ENCODE measurements at places on chromosomes 16 and 17. TPM values are rescaled to one million over a fixed set of nuclear protein-coding genes. Genes with fewer than 3 reads are reported as not detected.

GRCh38 chr16:19238406-19238805, 47.1 kb upstream of the CLEC19A start:
- H3K4me1 ChIP-seq = no peaks in the 10 kb centered on the region
- H3K4me3 ChIP-seq = no peak overlapping the region
- no peak for DNase-seq
- no peaks in the 10 kb centered on the region for H3K27me3 ChIP-seq

DNA sequence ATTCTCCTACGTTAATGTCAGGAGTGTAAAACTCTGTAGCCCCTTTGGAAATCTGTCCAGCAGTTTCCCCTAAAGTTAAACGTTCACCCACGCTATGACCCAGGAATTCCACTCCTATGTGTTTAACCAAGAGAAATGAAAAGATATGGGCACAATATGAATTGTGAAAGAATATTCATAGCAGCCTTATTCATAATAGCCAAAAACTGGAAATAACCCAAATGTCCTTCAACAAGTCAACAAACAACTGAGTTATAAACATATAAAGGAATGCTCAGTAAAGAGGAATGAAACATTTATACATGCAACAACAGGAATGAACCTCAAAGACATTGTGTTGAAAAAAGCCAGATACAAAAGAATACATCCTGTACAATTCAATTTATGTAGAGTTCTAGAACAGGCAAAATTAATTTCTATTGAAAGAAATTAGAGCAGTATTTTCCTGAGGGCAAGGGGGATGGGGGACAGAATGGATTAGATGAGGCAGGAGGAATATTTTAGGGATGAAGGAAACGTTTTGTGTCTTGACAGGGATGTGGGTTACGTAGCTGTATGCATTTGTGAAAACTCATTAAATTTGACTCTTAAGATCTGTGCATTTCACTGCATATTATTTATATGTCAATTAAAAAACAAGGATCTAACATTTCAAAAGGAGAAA, 286.7 kb upstream of the CDH5 start:
- H3K4me3 ChIP-seq = no peak overlapping the region
- DNase-seq = no peak
- H3K27me3 ChIP-seq = no peaks in the 10 kb centered on the region
- no peaks in the 10 kb centered on the region for H3K4me1 ChIP-seq
- H3K36me3 ChIP-seq = no peaks in the 10 kb centered on the region
- no peak overlapping the region for H3K27ac ChIP-seq

DNA sequence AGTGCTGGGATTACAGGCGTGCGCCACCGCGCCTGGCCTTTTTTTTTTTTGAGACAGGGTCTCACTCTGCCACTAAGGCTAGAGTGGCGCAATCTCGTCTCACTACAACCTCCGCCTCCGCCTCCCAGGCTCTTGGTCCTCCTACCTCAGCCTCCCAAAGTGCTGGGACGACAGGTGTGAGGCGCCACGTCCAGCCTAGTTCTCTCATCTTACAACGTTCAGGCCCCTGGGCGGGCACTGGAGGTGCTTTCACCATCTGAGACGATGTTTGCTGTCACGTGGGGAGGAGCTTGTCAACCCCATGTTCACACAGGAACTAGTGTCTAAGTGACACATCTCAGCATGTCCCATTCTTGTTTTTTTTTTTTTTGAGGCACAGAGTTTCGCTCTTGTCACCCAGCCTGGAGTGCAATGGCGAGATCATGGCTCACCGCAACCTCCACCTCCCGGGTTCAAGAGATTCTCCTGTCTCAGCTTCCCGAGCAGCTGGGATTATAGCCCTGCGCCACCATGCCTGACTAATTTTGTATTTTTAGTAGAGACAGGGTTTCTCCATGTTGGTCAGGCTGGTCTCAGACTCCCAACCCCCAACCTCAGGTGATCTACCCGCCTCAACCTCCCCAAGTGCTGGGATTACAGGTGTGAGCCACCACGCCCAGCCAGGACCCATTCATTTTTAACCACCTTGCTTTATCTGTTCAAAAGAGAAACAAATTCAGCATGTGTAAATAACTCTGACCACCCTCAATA, 5.2 kb upstream of the FANCA start:
- no peaks in the 10 kb centered on the region for H3K27me3 ChIP-seq
- H3K27ac ChIP-seq = no peak overlapping the region
- no peaks in the 10 kb centered on the region for H3K36me3 ChIP-seq
- no peaks in the 10 kb centered on the region for H3K4me1 ChIP-seq
- no peak for DNase-seq

DNA sequence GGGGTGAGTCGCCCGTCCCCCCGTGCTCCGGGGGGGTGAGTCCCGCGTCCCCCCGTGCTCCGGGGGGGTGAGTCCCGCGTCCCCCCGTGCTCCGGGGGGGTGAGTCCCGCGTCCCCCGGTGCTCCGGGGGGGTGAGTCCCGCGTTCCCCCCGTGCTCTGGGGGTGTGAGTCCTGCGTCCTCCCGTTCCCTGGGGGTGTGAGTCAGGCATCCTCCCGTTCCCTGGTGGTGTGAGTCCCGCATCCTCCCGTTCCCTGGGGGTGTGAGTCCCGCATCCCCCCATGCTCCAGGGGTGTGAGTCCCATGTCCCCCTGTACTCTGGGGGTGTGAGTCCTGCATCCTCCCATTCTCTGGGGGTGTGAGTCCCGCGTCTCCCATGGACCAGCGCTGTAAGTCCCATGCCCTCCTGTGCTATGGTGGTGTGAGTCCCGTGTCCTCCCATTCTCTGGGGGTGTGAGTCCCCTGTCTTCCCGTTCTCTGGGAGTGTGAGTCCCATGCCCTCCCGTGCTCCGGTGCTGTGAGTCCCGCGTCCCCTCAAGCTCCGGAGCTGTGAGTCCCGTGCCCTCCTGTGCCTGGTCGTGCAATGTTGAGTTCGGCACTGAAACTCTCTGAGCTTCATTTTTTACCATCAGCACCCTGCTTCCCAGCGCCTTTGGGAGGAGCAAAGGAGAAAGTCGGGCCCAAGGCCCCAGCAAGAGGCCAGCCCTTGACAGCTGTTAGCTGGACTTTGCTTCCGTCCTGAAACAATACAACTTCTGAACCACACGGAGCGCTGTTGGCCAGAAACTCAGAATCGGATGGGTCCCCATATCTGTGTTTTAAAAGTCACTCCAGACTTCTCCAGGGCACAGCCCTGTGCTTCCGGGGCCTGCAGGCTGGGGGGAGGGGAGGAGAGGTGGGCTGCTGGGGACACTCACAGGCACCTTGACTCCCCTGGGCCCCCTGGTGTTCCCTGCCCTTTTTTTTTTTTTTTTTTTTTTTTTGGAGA, 11.5 kb upstream of the ZC3H18 start:
- no peak for DNase-seq
- H3K4me1 ChIP-seq = peaks cover 16% of the 10 kb centered on the region
- no peaks in the 10 kb centered on the region for H3K36me3 ChIP-seq
- no peaks in the 10 kb centered on the region for H3K27me3 ChIP-seq

Gene TNFSF13
- total RNA-seq = 6.4 TPM

Gene CDH15
- 0.19 TPM for total RNA-seq

Gene C16orf87
- 11.3 TPM for total RNA-seq

Gene SPNS2
- total RNA-seq = 3.4 TPM

Gene DHX8
- 33.6 TPM for total RNA-seq
